ENCODE measurements at places on chromosomes 1 and 21.

DNA sequence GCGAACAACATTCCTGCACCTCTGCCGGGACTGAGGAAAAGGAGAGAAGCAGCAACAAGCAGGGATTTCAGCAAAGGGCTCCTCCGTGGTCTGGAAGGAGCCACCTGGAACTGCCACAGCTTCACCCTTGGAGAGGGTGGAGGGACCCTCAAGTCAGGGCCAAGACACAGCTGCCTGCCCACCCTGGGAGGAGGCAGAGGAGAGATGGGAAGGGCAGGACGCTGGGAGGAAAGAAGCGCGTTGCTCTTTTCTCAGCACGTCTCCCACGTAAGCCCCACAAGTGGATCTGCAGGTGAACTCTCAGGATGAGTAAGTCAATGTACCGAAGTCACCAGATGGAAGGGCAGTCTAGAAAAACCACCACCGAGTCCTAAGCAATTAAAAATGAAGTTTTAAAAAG lies 39.6 kb downstream of the SLC19A1 start:
- no peak for DNase-seq

GRCh38 chr1:108725906-108726305 lies 13.2 kb downstream of the FNDC7 start:
- DNase-seq = no peak

GRCh38 chr1:58158506-58159433 lies 387.8 kb downstream of the OMA1 start:
- DNase-seq = no peak

GRCh38 chr1:37482004-37482785 lies 7.8 kb downstream of the ZC3H12A start:
- DNase-seq = no peak

DNA sequence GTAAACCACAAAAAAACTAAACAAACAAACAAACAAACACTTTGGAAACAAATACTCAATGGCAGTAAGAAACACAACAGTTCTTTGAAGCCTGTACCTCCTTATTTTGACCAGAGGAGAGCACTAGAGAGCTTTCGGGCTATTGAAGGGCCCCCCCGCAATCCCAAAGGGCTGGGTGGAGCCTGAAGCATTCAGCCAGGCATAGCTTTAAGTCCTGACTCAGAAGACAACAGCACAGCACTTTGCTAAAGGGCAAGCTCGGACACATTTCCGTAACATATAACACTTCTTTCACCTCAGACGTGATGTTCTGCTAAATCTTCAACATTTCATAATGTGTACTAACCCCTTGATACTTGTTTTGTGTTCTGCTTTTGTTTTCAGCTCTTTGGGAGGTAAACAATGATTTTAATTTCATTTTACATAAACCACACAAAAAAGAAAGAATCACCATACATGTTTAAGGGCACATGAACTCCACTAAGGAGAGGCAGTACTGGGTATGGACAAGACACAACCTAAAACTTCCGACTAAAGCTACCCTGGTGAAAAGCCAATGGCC lies 9.7 kb upstream of the SHCBP1L start:
- peak; percentile 3 for DNase-seq

GRCh38 chr21:22703521-22703920 lies 1705.3 kb downstream of the NCAM2 start:
- no peak for DNase-seq

DNA sequence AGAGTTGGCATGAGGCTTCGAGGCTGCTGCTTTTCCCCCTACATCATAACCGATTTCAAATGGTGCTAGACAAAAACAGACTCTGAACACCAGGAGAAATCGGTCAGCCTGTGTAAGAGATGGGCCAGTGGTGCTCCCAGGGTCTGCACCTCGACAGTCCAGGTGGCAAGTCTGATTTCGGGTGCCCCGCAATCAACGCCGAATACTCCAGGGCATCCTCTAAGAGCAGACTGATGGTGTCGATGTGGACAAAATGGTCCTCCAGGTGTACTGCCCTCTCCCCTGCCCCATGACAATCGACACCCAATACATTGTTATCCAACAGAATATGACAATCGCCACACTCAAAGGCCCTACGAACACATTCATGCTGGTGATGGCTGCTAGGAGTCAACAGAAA lies 50.0 kb downstream of the CD46 start:
- DNase-seq = no peak

DNA sequence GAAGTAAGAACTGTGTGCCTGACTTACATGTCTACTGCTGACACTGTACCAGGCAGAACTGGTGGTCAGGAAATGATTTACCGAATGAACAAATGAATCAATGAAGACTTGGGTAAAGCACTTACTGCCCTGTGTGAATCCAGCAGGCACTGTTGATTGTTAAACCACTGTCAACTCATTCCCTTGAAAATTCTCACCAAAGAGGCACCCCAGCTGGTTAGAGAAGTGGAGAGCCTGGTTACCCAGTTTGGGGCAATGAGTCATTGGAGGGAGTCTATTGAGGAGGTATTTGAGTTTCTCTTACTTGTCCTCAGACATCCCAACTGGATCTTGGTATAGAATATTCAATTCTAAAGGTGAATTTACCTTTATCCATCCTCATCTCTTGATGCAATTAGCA lies 34.2 kb downstream of the JUN start:
- DNase-seq = no peak

- no peak for DNase-seq
Measured at GRCh38 chr1:238604357-238604756, 713.6 kb upstream of the ZP4 start.

DNA sequence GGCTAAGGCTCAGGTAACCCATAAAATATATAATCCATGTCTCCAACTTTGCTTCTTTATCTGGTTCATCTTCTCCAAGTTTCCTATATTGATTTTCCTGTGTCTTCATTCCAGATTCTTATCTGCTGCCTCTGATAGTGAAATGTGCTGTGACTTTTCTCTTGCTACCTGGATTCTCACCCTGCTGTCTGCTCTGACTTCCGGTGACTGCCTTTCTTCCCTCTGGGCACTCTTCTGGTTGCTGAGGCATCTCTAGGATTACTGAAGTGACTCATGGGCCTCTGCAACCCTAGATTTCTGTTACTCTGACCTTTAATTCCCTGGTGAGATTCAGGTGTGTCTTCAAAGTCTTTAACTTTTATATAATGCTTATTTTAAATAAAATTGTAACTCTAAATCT lies 46.9 kb downstream of the GIPC2 start:
- DNase-seq = no peak

DNA sequence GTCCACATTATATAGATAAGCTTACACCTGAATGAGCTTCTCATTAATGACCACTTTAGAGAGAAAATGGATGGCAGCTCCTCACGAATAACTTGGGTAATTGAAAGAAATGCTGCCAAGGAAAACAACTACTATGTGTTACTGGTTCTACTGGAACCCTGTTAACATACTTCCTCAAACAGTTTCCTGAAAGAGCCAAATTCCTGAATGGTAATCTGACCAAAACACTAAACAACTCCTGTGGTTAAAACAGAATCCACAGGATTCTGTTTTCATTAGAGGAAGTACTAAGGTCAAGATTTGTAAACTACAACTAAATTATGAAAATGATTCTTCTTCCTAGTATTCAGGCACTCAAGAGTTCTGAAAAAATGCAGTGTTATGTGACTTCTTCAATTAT lies 107.2 kb downstream of the DNM3 start:
- DNase-seq = no peak

- DNase-seq = no peak
Measured at GRCh38 chr1:195415584-195415983, 1192.7 kb downstream of the KCNT2 start.

DNA sequence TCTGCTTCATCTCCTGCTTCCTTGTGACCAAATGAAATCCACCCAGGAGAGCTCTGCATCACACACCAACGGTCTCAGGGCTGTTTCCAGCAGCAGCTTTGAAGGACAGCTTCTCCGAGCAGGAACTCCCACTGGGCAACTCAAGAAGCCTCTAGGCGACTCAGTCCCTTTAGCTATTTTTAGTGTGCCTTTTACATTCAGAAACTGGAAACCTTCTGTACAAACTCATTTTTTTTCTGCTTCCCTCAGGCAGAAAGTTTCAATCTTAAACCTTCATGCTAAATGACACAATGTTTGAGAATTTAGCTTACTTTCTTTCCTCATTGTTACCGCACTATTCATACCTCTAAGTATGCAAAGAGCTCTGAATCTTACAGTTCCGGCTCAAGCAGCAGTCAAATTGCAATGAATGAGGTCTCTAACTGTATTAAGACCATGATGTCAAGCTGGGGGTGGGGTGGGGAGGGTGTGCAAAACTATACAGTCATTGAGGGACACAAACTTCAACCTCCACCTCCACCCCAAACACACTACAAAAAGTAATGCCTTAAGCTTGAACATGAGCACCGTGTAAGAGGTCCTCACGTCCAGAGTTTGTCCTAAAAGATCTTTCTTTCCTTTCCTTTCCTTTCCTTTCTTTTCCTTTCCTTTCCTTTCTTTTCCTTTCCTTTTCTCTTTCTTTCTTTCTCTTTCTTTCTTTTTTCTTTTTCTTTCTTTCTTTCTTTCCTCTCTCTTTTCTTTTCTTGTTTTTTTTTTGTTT lies 16.4 kb upstream of the TARBP1 start:
- no peak for DNase-seq

DNA sequence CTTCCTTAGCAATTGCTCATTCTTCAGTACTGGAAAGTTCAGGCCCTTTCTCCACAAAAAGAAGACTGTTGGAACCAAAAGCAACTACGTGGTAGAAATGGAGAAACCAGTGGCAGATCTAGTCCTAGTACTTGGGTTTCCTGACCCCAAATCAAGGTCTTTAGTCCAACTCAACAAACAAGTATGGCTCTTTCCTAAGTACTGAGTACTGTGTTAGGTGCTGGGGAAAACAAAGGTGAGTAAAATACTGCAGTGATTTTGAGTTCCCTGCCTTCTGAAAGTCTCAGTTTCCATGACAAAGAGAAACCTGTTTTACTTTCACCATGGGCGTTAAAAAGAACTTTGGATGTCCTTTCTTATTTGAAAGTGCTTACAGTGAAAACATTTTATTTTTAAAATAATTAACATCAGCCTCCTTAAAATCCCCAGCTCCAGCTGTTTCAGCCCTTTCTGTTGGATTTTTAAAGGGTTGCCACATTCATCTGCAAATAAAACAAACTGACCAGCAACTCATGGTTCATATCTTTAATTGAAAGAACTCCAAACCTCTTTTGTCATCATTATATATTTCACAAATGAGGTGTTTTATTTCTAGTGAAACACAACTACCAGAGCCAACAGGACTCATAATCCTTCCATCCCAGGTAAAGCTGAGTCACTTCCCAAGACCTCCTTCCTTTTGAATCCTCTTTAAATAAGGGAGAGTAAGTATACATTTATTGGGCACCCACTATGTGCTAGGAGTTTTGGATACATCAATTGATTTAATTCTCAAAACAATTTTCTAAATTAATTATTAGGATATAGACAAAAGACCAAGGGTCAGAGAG lies 35.4 kb downstream of the PLPP3 start:
- DNase-seq = no peak

GRCh38 chr1:208013210-208013609 lies 102.3 kb upstream of the CD34 start:
- no peak for DNase-seq

DNA sequence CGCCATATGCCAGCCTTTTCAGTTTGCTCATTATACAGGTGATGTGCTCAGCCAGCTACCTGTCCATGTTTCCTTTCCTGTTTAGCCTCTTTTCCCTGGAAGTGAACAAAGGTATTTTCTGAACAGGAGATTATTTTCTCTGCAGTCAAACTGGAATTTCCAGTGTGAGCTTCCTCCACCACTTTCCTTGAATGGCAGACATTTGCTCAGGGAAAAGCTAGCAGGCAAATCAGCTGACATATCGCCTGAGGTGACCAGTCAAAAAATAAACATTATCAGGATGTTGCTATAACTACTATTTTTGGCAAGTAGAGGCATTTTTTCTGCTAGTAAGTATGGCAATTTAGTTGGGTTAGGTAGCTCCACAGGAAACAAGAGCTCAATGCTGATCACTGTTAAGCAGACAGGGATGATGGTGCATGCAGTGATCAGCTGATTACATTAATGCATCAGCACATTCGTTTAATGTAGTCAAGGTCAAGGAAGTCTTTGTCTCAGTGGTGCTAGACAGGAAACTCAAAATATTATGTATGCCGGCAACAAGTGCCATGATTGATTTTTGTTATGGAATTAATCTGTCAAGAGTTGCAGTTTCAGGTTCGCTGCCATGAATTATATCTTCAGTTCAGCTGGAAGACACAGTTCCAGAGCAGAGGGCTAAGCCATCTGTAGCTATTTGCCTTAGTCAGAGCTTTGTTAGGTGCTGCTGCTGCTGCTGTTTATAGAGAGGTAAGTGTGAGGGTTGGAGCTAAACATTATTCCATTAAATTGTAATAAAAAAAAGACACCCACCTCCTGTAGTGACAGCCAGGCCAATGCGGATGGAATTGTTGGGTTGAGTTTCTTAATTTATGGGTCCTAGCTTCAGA lies 179.7 kb upstream of the ST6GALNAC5 start:
- no peak for DNase-seq

GRCh38 chr1:211939876-211940468 lies 95.4 kb downstream of the INTS7 start:
- no peak for DNase-seq

DNA sequence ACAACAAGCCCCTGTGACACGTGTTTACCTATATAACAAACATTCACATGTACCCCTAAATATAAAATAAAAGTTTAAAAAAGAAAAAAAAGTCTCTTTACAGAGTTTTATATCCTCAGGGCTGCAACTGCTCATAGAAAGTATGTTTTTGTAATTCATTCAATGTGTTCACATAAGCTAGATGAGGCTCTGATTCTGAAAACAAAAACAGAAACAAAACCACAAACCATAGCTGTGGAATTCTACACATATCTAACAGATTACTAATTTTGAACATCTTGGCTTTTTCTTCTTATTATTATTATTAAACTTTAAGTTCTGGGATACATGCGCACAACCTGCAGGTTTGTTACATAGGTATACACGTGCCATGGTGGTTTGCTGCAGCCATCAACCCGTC lies 579.6 kb upstream of the ZRANB2 start:
- DNase-seq = no peak

- DNase-seq = no peak
Measured at GRCh38 chr1:23661887-23662286, 29.7 kb upstream of the RPL11 start.

DNA sequence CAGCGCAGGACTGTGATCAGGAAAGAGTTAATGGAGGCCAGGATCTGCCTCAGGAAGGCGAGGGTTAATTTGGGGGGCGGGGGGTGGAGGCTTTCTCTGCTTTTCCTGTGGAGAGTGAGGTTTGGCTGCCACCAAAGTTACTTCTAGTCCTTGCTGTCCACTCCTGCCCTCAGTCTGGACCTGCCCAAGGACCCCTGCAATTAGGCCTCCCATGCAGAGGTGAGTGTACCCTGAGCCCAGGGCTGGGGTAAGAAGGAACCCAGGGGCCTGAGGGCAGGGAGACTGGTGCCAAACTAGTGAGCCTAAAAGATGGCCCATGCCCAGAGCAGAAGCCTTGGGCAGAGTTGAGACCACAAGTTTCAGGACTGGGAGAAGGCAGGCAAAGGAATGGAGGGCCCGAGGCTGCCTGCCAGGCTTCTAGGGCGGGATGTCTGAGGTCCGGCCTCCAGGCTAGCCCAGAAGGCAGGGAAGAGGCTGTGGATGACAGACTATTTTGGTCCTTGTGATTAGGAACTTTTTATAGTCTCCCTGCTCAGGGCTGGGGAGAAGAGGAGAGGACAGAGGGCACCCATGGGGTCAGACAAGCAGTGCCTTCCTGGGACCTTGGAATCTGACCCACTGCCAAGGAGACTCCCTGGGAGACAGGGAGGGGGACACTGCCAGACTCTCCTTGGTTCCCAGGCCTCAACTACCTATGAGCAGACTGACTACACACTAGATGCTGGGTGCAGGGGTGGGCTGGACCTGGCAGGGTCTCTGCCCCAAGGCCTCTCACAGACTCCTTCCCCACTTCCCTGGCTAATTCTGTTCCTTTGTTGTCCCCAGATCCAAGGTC lies at the start of gene FAM110D:
Gene FAM110D (plus strand): TSS at position 172 of the 835 bp plus-strand sequence. CDS start 2,213 bp downstream, outside the sequence.
- DNase-seq = no peak
